ENCODE measurements at places on chromosomes 2 and 18.

DNA sequence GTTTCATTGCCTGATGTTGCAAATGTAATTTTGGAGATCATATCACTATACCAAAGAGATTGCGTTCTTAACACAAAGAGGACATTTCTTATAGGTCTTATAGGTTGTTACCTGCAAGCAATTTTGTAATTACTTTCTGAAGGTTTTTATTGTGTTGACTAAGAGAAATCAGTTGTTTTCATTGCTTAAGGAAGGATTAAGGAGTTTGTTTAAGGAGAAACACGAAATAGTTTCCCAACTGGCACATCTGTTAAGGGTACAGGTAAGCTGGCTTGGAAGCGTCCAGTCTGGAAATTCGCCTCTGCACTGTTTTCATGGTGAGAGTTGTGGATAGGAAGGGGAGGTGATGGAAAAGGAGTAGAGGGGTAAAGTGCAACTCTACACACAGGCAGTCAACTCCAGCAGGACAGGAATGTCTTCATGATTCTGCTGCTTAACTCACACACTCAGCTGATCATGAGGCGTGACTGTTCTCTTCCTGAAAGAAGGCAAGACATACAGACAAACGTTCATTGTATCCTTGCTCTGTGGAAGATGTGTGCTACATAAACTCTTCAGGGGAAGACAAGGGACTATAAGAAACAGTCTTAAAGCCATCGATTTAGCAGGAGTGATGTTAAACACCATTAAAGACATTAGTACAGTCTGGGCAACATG is 61.4 kb upstream of the ACSL3 start:
- no peak for DNase-seq

GRCh38 chr2:191740016-191740419 is 62.1 kb downstream of the NABP1 start:
- peak; percentile 25 for DNase-seq

- DNase-seq, result no peak
Measured at GRCh38 chr2:100151310-100151709, 8.9 kb upstream of the AFF3 start.

DNA sequence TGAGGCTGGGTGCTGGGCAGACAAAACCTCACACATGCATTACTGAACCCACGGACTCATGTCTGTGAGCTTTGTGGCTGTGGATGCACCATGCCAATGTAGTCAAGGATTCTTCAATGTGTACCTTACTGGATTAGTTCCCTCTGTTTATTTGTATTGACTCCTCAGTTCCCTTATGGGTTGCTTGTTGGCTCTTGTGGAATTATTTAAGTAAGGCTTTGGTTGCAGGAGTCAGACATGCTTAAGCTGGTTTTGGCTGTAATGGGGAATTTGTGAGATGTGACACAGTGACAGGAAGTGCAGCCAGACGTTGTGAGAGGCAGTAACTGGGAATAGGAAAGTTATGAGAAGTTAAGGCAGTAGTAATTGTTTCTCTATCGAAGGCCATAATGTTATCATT is 13.6 kb upstream of the IL1RN start:
- DNase-seq, result no peak

DNA sequence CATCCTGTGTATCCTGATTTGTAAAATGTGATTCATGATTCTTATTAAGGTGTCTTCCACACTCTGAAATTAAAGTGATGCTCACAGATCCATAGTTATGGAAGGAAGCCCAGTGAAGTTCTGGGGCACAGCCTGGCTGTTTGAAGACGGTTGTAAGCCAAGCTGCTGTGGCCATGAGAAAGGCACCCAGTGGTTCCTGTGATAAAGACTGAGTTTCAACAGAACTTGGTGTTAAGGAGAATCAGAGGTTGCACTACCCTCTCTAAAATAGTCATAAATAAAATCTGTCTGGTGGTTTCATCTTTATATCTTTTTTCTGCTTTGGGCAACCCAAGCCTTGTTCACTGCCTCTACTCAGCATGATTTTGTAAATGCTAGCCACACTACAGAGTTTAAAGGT is 32.2 kb upstream of the SPOPL start:
- no peak for DNase-seq

DNA sequence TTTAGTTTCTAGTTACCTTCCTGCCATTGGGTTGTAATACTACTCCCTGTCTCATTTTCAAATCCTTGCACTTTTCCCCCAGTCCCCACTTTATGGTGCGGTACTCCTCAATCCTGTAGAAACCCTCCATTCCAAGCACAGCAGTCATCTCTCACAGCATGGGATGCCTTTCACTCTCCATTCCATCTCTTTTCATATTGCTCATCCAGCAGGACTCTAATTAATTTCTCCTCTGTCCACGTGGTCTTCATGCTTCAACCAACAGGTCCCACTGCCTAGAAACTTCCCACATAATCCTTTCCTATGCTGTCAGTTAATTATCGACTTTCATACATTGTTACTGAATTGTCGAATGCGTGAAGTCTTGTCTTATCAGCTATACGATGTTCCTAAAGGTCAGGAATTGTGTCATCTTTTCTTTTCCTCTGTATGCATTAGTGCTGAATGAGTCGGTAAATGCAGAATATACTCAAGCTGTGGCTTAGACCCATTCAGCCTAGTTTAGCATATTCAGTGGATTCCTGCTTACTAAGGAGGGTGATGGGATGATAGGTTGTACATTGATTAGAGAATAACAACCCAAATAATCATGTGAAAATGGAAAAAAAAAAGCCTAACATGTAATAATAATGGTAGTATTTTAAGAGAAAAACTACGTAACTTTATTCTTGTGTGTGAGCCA is 89.7 kb downstream of the CRIM1 start:
- DNase-seq, result no peak

GRCh38 chr2:12649602-12650400 is 66.9 kb upstream of the TRIB2 start:
- DNase-seq, result no peak
